ENCODE measurements at places on chromosomes 6 and 20.
A peak's percentile ranks its signal among the peaks of the same experiment; 100 is the strongest.

DNA sequence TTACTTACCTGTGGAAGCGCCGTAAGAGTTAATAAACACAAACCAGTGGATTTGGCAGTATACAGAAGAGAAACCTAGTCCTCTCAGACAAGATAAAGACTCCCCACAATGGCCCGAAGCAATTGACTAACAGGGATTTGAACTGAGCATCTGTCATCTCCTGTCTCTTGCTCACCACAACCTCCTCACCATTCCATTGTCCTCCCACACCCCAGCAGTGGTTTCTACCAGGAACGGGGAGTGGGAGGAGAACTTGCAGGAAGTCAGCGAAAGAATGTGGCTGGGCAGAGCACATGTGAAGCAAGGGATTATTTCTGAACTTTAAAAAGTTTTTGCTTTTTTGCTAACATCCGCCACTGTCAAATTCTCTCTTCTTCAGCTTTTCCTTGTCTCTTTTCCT is 24.6 kb upstream of the TAAR1 start:
- DNase-seq, result no peak

- DNase-seq, result no peak
These were observed 12.8 kb downstream of the TPD52L2 start for GRCh38 chr20:63877755-63878470.

- no peak for DNase-seq
These were observed 115.1 kb upstream of the LAMP5 start for GRCh38 chr20:9399322-9399721.

GRCh38 chr20:8795404-8795803 is 273.5 kb upstream of the PLCB4 start:
- DNase-seq, result no peak

GRCh38 chr20:51221103-51221502 is 198.2 kb upstream of the KCNG1 start:
- DNase-seq, result no peak

- DNase-seq, result no peak
These were observed 622.8 kb upstream of the EPHA7 start for GRCh38 chr6:94041945-94042709.

GRCh38 chr6:81822568-81822967 is 70.1 kb upstream of the TENT5A start:
- no peak for DNase-seq

- DNase-seq, result no peak
These were observed 32.3 kb downstream of the GMDS start for GRCh38 chr6:2213086-2213485.

DNA sequence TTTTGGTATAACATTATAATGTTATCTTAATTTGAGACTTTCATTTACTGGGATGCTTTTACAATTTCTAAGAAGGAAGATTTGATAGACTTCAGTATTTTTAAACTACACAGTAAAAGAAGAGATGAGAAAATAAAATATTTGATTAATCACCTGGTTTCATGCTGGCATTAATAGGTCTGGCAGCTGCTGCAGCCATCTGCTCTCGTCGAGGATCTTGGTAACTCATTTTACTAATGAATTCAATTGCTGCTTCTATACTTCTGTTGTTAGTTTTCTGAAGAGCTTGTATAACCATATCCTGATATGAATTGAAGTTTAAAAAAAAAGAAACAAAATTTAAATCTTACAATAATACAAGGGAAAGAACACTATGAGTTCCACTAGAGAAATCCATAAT is 23.0 kb downstream of the LATS1 start:
- no peak for DNase-seq

GRCh38 chr6:105819745-105820144 is 266.4 kb upstream of the PRDM1 start:
- DNase-seq, result no peak

GRCh38 chr6:35687658-35688604 is 784 bp downstream of the FKBP5 start:
- DNase-seq, result peak; percentile 75

GRCh38 chr6:97687916-97688315 is 404.9 kb upstream of the MMS22L start:
- no peak for DNase-seq

DNA sequence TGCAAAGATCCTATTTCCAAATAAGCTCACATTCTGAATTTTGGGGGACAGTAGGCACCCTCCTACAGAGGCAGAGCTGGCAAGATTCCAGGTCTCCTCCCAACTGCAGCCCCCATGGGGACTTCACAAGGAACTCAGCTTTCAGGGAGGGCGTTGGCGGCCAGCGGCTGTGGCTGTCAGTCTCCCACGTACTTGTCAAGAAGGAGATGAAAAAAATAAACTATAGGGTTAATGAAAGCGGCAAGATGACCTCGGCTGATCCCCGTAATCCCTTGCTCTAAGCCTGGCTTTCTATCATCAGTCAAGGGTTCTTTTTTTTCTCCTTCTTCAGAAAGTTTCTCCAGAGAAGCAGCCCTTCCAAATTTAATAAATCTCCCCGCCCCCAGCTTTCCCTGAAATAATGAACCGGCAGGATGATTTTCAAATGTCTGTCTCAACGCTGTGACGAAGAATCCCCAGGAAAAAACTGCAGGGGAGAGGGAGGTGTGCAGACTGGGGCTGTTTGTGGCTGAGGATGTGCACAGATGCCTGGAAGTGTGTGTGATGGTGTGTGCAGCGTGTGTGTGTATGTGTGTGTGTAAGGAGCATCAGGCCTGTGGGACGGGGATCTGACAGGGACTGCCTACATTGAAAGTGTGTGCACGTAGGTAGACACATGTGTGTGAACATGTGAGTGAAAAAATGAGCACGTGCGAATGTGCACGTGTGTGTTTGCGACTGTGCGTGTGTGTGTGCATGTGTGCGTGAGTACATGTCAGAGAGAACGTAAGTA is 78.7 kb downstream of the SLC2A10 start:
- DNase-seq, result no peak

GRCh38 chr6:140360651-140361050 is 986.2 kb upstream of the CITED2 start:
- DNase-seq, result no peak
